B cell (primary cell): ENCODE measurements at places on chromosomes 3 and 15. TPM values are rescaled to one million over a fixed set of nuclear protein-coding genes. Genes with fewer than 3 reads are reported as not detected.
A peak's percentile ranks its signal among the peaks of the same experiment; 100 is the strongest.

DNA sequence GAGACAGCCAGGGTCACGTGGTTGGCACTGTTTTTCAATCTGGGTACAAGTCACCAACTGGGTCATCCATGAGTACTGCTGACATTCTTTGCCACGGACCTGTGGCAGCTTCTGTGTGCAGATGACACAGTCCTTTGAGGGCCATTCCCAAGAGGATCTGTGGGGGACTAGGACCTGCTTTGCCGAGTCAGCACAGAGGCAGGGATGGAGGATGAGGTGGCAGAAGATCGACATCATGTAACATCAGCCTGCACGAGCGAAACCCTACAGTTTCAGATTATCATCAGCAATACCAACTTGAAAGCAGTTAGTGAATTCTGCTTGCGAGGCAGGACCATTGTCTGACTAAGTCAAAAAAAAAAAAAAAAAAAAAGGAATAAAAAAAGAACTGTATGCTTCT, 227.7 kb downstream of the FOXP1 start:
- no peak for DNase-seq
- H3K4me1 ChIP-seq: peaks cover 58% of the 10 kb centered on the region
- no peaks in the 10 kb centered on the region for H3K27me3 ChIP-seq
- peak overlapping the region; percentile 55 for H3K27ac ChIP-seq

DNA sequence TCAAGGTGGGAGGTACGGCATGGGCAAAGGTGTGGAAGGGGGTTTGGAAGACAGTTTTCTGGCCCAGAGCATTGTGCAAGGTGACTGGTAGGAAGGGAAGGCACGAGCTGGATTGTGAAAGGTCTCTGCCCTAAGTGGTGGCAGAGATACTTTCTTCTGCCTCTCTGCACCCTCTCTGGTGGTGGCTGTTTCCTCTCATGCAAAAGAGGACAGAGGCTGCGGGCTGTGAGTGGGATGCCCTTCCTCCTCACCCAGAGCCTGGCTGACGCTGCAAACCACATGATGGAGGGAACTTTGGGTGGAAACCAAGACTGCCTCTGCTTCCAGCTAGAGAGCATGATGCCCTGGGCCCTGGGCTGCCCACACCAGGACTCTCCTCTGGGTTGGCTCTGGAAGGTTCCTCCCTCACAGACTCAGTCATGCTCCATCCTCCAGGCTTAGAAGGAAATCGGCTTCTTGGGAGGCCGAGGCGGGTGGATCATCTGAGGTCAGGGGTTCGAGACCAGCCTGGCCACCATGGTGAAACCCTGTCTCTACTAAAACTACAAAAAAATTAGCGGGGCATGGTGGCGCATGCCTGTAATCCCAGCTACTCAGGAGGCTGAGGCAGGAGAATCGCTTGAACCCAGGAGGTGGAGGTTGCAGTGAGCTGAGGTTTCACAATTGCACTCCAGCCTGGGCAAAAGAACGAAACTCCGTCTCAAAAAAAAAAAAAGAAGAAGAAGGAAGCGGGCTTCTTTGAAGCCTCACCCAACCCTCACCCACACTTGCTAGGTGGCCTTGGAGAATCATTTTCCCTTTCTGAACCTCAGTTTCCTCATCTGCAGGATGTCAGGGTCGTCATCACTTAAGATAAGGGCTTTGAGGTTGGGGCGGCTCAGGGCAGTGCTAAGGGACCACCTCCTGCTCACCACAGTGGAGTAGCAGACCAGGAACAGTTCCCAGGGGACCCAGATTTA, 8.3 kb downstream of the PSTPIP1 start:
- H3K27ac ChIP-seq: peak overlapping the region; percentile 44
- peak overlapping the region; percentile 21 for H3K4me3 ChIP-seq
- H3K36me3 ChIP-seq: peaks cover 33% of the 10 kb centered on the region

DNA sequence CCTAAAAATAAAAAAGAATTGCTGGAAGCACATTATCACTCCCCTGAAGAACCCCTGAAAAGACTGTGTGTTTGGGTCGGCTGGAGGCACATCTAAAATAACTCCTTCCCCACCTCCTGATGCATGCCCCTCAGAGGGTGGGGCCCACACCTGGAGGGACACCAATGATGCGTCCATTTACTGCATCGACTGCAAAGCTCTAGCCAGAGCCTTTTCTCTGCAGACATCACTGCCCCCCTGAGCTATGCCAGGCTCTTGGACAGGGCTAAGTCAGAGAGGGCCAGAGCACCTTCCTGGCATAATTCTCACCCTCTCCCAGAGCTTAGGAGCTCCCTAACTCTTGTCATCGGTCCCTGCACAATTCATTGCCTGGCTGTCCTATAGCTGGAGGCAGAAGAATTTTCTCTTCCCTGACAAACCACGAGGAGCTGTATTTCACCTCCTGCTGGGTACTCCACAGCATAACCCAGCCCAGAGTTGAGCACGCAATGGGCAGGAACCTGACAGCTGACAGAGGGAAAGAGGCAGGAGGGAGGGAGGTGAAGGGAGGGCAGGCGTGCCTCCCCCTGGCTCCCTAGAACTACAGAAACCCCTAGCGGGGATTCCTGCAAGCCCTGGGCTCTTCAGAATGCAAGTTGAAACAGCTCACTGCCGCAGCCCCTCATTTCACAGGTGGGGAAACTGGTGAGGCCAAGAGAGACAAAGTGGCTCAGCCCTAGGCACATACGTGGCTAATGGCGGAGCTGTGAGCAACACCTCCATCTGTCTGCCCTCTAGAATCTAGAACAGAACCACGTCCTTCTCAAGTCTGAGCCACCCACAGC, 46.6 kb downstream of the XXYLT1 start:
- no peak for DNase-seq
- no peaks in the 10 kb centered on the region for H3K36me3 ChIP-seq
- peaks cover 11% of the 10 kb centered on the region for H3K4me1 ChIP-seq
- H3K27ac ChIP-seq: no peak overlapping the region
- no peaks in the 10 kb centered on the region for H3K27me3 ChIP-seq

DNA sequence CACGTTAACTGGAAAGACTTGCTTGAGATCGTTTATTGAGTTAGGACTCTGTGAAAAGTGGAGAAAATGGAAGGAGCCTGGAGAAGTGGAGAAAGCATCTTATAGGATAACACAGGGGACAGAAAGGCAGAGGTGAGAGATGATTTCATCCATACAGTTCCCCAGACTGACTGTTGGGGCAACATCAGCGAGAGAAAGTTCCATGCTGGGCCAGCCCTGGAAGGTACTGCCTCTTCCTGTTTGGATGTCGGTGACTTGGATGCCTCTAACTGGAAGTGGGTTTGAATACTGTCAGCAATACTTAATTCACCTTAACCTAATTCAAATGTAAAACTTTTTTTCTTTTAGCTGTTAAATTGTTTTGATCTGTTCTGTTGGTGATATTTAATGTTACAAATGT, 32.3 kb downstream of the ATP13A5 start:
- H3K4me3 ChIP-seq: no peak overlapping the region
- no peak overlapping the region for H3K27ac ChIP-seq
- H3K36me3 ChIP-seq: no peaks in the 10 kb centered on the region

VIPR1 gene
- total RNA-seq: 5.8 and 8.3 TPM in 2 replicates

MINDY4B gene
- not detected in 2 replicates for total RNA-seq

RNU5B-1 gene
- 17.4 and 21.7 TPM in 2 replicates for total RNA-seq

PPM1M gene
- total RNA-seq: 45.0 and 53.6 TPM in 2 replicates

EIF2A gene
- 78.8 and 83.1 TPM in 2 replicates for total RNA-seq

- H3K4me1 ChIP-seq: peaks cover 9% of the 10 kb centered on the region
- H3K4me3 ChIP-seq: peak overlapping the region; percentile 60
- DNase-seq: peak; percentile 72
These were observed 448 bp downstream of the PLXNB1 start for GRCh38 chr3:48429317-48429959.

DNA sequence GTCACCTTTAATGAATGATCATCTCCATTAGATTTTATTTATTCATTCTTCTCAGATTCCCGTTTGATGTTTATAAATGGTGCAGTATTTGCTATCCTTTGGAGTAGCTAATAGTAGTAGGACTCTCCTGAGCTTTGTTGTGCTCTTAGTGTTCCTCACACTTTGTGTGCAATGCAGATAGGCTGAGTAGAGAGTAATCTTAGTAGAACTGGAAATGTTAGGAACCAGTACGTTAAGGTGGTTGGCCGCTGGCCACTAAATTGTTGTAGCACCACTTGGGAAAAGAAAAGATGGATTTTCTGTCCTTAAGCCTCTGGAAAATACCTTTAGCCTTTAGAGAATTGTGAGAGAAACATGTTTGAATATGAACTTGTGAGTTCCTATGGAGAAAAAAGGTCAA, 19.9 kb upstream of the EBLN2 start:
- DNase-seq: no peak
- no peaks in the 10 kb centered on the region for H3K36me3 ChIP-seq
- H3K27ac ChIP-seq: no peak overlapping the region
- H3K4me1 ChIP-seq: no peaks in the 10 kb centered on the region
- no peak overlapping the region for H3K4me3 ChIP-seq
- H3K27me3 ChIP-seq: no peaks in the 10 kb centered on the region

DNA sequence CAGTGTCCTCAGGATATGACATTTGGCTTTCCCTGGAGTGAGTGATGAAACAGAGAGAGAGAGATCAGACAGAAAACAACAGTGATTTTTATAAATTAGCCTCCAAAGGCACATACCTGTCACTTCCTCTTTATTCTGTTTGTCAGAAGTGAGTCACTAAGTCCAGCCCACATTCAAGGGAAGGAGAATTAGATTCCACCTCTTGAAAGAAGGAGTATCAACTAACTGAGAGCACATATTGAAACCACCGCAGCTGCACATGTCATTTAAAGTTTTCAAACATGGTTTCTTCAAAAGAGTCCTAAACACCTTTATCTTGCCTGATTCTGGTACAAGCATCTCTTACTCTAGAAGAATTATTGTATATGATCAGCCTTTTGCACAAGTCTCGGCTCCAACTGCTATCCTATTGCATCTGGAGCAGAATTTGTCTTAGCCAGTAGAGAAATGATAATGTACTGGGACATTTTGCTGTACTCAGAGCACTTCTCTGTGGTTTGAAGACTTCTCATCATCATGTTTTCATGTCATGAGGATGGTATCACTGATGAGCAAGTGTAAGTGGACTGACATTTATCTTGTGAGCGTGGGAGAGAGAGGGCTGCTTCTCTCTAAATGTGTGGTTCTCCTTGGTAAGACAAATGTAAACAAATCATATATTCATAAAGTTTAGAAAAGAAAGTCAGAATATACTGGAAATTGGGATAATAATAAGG, 338.9 kb upstream of the CFAP20DC start:
- DNase-seq: peak; percentile 13
- H3K4me1 ChIP-seq: peaks cover 20% of the 10 kb centered on the region
- no peak overlapping the region for H3K4me3 ChIP-seq
- H3K27me3 ChIP-seq: no peaks in the 10 kb centered on the region
- no peak overlapping the region for H3K27ac ChIP-seq
- H3K36me3 ChIP-seq: no peaks in the 10 kb centered on the region

GRCh38 chr3:35663471-35663870, 24.1 kb downstream of the ARPP21 start:
- no peak overlapping the region for H3K4me3 ChIP-seq
- no peaks in the 10 kb centered on the region for H3K36me3 ChIP-seq
- H3K27ac ChIP-seq: no peak overlapping the region

GLDN gene
- not detected in 2 replicates for total RNA-seq

DNA sequence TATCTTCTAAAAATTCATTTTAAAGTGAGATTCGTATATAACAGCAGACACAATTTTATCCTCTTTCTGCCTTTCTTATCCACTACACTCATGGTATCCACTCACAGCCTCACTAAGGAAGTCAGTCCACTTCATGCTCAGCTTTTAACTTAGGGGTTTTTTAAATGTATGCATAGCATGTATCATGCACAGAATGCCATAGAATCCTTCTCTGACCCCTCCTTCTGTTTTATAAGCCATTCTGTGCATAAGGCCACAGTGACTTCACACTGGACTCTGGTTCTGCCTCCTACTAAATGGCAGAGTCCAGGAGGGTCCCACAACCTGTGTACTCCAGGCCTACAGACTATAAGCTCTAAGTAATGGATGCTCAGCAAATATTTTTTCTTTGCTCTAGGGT, 129.2 kb downstream of the ATG7 start:
- H3K4me3 ChIP-seq: no peak overlapping the region
- peaks cover 2% of the 10 kb centered on the region for H3K36me3 ChIP-seq
- no peak for DNase-seq
- H3K27me3 ChIP-seq: no peaks in the 10 kb centered on the region
- no peak overlapping the region for H3K27ac ChIP-seq
- no peaks in the 10 kb centered on the region for H3K4me1 ChIP-seq

DNA sequence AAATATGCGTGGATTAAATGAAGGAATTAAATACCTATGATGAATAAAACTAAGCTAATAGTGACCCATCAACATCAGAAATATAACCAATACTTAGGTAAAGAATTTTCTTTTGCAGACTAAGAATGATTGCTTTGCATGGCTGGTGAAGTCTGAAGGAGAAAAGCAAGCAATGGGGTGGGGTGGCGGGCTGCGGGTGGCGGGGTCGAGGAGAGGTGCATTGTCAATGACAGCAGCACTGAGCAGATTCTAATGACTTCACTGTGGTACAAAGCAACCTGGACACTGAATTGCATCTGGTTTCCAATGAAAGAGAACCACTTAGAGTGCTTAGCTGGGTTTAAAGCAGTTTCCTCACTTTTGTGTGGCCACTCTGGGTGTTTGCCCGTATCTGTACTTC, 171.5 kb upstream of the IL12A start:
- no peak for DNase-seq
- H3K4me3 ChIP-seq: no peak overlapping the region
- no peaks in the 10 kb centered on the region for H3K36me3 ChIP-seq
- H3K4me1 ChIP-seq: no peaks in the 10 kb centered on the region

PTH1R gene
- not detected in 2 replicates for total RNA-seq

LRRN1 gene
- 1.6 and 2.5 TPM in 2 replicates for total RNA-seq

- H3K36me3 ChIP-seq: peaks cover 49% of the 10 kb centered on the region
- peaks cover 9% of the 10 kb centered on the region for H3K4me1 ChIP-seq
- DNase-seq: no peak
- no peak overlapping the region for H3K4me3 ChIP-seq
- H3K27me3 ChIP-seq: no peaks in the 10 kb centered on the region
These were observed 55.4 kb downstream of the LRCH3 start for GRCh38 chr3:197846491-197846890.

DNA sequence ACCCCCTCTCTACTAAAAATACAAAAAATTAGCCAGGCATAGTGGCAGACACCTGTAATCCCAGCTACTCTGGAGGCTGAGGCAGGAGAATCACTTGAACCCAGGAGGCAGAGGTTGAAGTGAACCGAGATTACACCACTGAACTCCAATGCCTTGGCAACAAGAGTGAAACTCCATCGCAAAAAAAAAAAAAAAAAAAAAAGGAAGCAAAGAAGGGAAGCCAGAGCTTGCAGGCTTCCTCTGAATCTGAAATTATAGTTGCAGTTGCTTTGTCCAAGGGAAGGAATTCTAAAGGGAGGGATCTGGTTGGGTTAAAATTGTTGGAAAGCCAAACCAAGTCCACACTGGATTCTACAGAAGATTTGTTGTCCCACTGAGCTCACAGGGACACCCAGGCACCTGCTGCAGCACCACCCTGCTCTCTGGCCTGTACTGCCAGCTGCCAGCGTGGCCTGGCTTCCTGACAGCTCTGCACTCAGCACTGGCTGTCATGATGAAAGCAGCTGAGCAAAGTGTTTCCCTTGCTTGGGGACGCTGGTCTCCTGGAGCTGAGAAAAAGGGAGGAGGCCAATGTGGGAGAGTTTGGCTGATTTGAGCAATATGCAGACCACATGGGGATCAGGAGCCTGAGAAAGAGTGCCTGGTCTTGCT, 88.8 kb upstream of the HES1 start:
- peak; percentile 51 for DNase-seq
- H3K27ac ChIP-seq: no peak overlapping the region
- no peaks in the 10 kb centered on the region for H3K36me3 ChIP-seq
- peaks cover 30% of the 10 kb centered on the region for H3K4me1 ChIP-seq

GRCh38 chr3:174440253-174440701, 418.9 kb upstream of the NAALADL2 start:
- DNase-seq: no peak
- no peaks in the 10 kb centered on the region for H3K36me3 ChIP-seq
